Adipocyte (in vitro differentiated cells): ENCODE measurements at places on chromosomes 3 and 15.

GRCh38 chr3:99846477-99847160 is 29.0 kb downstream of the CMSS1 start:
- DNase-seq = no peak

DNA sequence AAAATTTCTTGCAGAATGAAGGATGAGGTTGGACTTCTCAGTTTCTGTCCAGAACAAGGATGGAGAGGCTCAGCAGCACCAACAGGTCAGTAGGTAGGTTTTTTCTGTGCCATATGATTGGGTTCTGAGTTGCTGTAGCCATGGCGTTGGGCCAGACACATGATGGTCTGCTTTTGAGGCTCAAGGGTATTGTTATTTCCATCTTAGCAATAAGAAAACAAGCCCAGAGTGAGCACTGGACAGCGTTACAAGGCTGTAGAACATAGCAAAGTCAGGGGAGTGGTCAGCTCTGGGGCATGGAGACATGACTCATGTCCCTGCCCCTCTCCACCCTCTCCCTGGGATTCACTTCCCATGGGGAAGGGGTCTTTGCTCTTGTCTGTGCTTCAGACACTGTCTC is 137.6 kb upstream of the TOPAZ1 start:
- no peak for DNase-seq

DNA sequence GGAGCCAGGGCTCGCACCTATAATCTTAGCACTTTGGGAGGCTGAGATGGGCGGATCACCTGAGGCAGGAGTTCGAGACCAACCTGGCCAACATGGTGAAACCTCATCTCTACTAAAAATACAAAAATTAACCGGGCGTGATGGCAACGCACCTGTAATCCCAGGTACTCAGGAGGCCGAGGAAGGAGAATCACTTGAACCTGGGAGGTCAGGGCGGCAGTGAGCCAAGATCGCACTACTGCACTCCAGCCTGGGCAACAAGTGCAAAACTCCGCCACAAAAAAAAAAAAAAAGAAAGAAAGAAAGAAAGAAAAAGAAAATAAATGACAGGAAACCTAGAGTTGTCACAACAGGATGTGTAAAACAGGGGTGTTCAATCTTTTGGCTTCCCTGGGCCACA is 3.0 kb upstream of the NMB start:
- no peak for DNase-seq

GRCh38 chr3:17119201-17120072 is 234.7 kb downstream of the PLCL2 start:
- no peak for DNase-seq

DNA sequence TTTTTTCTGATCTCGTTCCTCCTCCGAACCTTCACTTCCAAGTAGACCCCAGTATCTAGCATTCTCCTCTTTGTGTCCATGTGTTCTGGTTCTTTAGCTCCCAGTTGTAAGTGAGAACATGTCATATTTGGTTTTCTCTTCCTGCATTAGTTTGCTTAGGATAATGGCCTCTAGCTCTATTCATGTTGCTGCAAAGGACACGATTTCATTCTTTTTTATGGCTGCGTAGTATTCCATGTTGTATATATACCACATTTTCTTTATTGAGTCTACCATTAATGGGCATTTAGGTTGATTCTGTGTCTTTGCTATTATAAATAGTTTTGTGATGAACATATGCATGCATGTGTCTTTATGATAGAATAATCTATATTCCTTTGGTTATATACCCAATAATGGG is 30.2 kb upstream of the MME start:
- DNase-seq = no peak

DNA sequence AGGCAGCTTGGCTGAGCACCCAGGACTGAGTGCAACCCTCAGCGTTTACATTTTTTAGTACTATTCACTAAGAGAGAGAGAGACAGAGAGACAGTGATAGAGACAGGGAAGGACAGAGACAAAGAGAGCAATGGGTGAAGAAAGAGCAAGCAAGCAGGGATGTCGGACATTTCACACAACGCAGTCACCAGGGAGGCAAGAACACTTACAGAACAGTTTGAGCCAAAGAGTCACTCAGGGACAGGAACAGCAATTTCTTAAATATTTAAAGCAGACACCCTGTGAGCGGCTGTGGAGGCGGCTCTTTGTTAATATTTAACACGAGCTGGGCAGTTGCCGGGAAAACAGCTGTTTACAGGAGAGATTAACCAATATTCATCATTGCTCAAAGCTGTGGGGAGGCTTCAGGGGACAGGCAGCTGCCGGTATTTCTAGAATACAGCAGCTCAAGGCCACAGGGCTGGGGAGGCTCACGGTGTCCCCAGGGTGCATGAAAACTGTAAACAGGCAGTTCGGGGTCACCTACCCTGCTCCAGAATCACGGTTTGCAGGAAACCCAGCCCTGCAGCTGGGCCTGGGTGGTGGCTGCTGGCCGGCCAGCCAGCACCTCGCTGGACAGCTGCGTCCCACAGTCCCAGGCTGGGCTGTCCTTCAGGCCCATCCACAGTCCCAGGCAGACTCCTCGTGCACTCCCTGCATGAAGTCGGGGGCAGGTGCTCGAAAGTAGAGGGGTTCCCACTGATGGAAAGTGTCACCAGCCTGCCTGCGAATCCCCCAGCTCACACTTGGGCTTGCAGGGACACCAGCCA is 38.8 kb upstream of the PCSK6 start:
- no peak for DNase-seq

DNA sequence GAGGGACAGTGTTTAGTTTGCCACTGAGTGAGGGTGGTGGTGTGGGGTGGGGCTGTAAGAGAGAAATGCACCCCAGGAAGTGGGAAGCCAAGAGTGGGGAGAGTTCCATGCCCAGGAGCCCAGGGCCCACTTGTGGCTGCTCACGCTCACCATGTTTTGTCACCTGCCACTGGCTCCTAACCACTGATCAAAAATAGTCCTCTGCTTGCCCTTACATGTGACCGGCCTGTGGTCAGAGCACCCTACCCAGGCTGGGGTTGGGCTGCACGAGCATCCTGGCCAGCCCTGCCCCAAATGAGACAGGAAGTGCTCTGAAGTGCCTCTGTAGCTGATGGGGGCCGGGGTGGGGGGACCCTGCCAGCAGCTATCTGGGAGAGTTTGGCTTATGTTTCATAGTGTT is 216.3 kb downstream of the RPLP1 start:
- DNase-seq = no peak

DNA sequence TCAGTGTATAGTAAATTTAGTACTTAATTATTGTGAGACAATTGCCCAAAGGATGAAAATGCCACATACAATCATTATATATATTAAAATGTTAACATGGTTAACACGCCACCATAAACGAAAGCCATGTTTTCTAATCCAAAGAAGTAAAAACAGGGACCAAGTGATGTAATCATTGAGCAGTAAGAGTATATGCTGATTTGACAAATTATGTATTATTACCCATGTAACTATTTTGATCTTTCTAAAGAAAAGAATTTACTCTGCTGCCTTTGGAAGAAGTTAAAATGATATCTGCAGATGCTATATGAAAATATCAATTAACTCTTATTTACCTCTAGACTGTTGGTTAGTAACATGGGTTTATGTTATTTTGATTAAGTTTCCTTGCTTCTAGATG is 150.2 kb downstream of the NAALADL2 start:
- DNase-seq = no peak

DNA sequence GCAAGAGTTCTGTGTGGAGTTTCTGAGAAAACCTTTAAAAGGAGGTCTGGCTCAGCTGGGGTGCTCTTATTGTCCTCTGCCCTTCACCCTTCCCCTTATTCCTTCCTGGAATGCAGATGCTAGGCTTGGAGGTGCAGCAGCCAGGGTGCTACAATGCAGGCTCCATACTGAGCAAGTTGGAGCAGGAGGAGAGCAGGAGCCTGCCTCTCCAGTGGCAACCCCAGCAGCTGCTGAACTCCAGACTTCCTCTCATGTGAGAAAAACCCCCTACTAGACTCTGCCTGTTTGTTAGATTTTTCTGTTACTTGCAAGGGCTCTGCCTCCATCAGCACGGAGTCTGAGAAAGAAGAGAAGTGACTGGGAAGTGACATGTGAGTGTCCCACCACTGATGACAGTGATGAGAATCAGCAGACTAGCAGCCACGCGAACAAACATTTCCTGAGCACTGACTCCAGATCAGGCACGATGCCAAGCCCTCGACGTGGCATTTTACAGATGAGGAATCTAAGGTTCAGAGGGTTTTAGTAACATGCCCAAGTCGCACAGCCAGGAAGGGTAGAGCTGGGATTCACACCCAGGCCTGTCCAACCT is 16.1 kb upstream of the RARRES1 start:
- DNase-seq = no peak

GRCh38 chr15:79265167-79265566 is 17.4 kb upstream of the ANKRD34C start:
- no peak for DNase-seq

GRCh38 chr3:28575746-28576613 is 227.4 kb upstream of the AZI2 start:
- DNase-seq = peak; percentile 49

GRCh38 chr15:65410036-65410435 is 12.7 kb downstream of the IGDCC4 start:
- no peak for DNase-seq

DNA sequence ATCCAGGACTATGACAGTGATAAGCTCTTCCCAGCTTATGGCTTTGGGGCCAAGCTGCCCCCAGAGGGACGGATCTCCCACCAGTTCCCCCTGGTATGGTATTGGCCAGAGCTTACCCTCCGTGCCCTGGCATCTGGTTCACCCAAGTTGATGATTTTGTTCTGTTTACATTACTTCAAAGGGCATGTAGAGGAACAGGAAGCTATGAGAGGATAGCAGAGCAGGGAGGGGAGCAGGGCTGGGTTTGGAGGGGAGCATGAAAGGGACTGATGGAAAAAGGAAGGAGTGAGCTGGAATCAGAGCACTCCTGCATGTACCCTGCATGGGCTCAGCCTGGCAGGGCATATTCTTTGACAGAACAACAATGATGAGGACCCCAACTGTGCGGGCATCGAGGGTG is 13.4 kb upstream of the BRPF1 start:
- no peak for DNase-seq

DNA sequence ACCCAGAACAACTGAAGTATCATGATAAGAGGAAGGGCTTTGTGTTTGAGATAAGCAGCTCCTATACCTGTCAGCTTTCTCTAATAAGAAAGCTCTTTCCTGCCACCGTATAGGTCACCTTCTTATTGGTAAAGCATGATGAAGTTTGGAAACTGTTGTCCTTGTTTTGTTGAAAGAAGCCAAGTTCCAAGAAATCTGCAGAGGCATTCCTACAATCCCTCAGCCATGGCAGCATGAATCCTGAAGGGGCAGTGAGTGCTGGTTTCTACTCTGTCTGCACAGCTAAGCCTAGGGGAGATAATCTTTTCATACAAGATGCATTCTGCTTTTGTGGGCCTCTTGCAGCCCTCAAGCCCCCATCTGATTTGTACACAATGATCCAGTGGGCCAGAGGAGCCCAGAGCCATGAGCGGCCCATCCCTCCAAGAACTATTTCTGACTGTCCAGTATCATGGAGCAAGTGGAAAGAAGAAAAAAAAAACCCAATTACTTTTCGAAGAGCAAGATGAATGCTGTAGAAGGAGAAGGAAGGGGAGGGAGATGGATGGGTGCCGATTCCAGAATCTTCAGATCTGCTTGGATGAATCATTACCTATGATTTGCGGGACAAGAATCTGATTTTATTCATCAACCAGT is 1.9 kb upstream of the THBS1 start:
- peak; percentile 48 for DNase-seq

GRCh38 chr15:63971427-63971805 is 74.9 kb downstream of the DAPK2 start:
- no peak for DNase-seq
